Posterior vena cava (tissue), 2 donors: ENCODE measurements at places on chromosomes 13 and 19.

DNA sequence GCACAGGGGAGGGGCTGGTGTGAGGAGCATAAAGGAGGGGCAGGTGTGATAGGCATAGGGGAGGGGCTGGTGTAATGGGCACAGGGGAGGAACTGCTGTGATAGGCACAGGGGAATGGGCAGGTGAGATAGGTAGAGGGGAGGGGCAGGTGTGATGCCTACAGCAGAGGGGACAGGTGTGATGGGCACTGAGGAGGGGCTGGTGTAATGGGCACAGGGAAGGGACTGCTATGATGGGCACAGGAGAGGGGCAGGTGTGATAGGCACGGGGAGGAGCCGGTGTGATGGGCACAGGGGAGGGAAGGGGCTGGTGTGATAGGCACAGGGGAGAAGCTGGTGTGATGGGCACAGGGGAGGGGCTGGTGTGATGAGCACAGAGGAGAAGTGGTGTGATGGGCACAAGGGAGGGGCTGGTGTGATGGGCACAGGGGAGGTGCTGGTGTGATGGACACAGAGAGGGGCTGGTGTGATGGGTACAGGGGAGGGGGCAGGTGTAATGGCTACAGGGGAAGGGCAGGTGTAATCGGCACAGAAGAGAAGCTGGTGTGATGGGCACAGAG lies 39.5 kb upstream of the POP4 start:
- DNase-seq = no peak

- no peak for DNase-seq
Measured at GRCh38 chr13:113196970-113197737, 11.3 kb downstream of the PCID2 start.

GRCh38 chr19:5149508-5149907 lies 180.6 kb downstream of the KDM4B start:
- peak; percentile 76 for DNase-seq

GRCh38 chr19:17966129-17966483 lies 801 bp upstream of the KCNN1 start:
- DNase-seq = no peak

GRCh38 chr13:39047560-39047959 lies 9.3 kb downstream of the NHLRC3 start:
- no peak for DNase-seq

DNA sequence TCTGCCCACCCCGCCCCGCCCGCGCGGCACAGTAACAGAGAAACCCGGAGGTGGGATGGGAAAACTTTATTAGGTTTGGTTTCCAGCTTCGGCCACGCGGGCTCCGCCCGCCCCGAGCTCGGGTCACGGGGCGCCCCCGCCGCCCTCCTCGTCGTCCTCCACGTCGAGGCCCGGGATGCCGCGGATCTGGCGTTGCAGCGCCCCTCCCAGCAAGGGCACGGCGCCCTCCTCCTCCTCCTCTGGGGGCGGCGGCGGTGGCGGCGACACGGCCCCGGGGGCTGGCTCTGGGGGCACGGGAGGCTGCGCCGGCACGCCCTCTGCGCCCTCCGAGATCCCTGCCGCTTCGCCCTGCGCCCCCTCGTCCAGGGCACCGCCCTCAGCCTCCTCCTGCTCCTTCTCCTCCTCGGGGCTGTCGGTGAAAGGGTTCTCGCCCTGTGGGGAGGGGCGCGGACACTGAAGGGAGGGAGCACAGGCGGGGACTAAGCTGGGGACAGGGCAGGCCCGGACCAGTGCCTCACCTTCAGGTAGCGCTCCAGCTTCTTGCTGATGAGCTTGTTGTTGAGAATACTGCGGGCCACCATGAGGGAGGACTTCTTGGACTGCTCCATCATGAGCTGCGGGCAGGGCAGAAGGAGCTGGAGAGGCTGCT lies 536 bp upstream of the AKAP8 start:
- peak; percentile 88 for DNase-seq

DNA sequence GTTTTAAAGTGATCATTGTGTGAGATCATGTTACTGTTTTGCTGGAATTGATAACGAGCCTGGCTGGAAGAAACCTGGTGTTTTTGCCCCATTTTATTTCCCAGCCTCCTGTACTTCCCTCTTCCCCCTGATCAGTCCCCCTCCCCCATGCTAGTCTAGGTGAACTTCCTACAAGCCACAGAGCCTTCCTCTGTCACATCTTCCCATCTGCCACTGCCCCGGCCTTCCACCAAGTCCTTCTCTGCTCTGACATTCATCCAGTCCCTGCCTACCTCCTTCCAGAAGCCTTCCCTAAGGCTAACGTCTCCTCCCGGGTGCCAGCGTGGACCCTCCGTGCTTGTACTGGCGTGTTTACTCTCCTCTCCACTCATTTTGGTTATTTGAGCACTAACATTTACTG lies 14.3 kb downstream of the FARP1 start:
- DNase-seq = no peak

GRCh38 chr19:51000426-51000825 lies 978 bp downstream of the KLK8 start:
- no peak for DNase-seq

GRCh38 chr19:19463348-19464117 lies 51.8 kb downstream of the TSSK6 start:
- DNase-seq = peak; percentile 88

- DNase-seq = peak; percentile 94
Measured at GRCh38 chr19:6271721-6272410, 7.9 kb downstream of the MLLT1 start.

GRCh38 chr19:21697698-21698097 lies 69.7 kb downstream of the ZNF100 start:
- DNase-seq = no peak
